ENCODE measurements at places on chromosomes 2 and 18.

GRCh38 chr18:39732918-39733317 lies 2167.3 kb upstream of the CELF4 start:
- peak; percentile 41 for DNase-seq

DNA sequence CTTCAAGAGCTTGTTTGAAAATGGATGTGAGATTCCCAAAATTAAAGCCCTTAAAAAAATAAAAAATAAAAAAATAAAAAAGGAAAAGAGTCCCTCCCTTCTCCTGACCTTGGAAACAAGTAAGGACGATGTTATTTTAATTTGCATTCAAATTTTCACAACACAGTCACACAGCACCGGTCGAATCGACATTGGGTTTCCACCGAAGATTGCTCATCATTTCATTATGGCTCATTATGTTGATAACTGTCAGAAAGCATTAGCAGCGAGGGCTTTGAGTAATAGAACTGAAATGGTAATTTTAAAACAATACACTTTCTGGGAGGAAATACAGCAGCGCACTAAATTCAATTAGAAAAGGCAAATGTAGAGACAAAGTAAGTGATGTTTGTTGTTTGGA lies 78.7 kb downstream of the EPHA4 start:
- DNase-seq = no peak

DNA sequence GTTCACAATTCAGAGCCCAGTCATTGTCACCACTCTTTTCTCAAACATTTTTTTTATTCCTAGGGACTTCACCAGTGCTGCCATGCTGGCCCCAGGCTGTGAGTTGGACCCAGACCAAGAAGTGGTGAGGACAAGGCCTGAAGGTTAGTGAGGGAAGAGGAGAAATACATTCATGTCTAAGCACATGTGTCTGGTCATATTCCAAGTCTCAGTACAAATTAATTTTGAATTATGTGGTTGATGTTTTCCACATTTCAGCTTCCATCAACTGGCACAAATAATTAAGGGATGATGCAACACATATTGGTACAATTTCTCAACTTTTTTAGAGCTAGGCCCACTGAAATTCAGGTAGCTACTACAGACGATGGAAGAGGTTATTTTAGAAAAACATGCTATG lies 106.6 kb upstream of the UPP2 start:
- DNase-seq = peak; percentile 3

GRCh38 chr18:10497206-10497749 lies 28.5 kb upstream of the NAPG start:
- DNase-seq = no peak

- no peak for DNase-seq
Measured at GRCh38 chr2:10144771-10145518, 22.4 kb downstream of the RRM2 start.

DNA sequence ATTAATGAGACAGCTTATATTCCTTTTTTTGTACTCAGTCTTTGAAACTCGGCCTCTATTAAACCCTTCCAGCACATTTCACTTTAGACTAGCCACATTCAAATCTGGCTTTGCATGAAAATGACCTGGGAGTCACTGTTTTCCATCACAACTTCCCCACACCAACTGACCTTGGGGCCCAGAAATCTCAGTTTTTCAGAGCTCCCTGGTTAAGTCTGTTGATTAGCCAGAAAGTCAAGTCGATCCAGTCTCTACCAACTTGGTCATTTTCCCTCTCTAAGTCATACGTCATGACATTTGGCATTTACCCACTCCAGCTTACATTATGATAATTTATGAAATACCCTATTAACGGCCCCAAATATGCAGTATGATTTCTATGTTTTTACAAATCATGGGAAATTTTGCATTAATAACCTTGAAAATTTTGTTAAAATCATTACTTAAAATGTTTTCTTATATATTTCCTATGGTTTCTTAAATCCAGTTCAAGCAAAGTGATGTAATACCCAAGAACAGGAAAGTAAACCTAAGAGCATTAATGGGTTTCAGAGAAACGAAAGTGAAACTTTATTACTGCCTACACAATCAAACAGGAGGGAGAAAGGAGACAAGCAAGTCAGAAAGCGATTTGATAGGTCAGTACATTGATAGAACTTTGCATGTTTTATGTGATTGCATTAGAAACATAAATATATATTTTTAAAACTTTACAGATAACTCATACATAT lies 77.1 kb downstream of the SPATS2L start:
- peak; percentile 2 for DNase-seq

DNA sequence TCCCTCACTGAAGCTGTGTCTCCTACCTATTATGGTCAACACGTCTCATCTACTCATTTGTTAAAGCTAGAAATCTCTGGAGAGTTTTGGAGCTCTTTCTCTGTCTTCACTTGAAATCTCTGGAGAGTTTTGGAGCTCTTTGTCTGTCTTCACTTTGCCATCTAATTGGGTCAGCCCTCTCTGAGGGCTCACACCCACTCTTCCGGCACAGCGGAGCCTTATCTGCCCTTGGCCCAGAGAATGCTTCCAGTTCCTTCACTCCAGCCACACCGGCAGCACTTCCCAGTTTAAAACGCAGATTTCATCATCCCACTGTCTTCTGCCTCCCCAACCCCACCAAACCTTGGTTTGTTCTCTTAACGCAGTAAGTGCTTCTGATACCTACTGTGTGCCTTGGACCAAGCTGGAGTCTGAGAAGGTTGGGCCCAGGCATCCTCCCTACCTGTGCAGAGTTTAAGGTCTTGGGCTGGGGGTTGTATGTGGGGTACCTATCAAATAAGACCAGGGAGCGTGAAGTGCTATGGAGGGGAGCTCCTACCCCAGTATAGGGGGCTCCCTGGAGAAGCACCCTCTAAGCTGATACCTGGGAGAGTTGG lies 5.0 kb downstream of the HPCAL1 start:
- no peak for DNase-seq

GRCh38 chr2:74063486-74063885 lies 78.8 kb downstream of the TET3 start:
- no peak for DNase-seq

GRCh38 chr2:86633155-86633651 lies 9.5 kb upstream of the RNF103 start:
- peak; percentile 80 for DNase-seq

DNA sequence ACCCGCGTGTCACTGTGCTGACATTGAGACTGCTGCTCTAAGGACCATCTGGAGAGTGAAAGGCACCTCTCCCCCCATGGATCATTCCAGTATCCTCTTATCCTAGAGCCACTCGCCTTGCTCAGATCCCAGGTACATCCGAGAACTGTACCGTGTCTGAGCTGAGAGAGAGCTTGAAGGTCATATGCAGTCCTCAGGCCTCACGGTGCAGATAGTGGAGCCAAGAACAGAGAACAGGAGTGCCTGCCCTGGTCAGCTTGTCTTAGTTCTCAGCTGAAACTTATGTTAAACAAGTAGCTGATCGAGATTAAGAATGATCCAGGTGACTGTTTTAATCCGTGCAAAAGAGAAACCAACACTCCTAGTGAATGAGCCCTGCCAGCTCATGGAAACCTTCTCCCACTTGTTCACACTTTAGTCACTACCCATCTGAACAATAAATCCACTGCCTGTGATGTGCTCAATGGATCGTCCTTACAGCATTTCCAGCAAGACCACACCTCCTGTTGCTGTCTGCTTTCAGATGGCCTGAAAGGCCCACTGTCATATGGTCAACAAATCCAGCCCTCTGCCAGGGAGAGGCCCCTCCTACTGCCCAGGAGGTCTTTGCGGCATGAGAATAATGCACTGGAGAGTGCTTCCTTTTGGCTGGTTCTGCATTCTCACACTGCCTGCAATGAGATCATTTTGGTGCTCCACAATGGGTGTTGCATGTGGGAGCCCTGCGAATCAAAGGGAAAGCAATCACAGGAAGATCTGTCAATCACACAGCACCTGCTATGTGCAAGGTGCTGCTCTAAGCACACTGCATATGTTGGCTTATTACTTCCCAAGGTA lies 43.7 kb upstream of the APCDD1 start:
- peak; percentile 92 for DNase-seq

- DNase-seq = peak; percentile 77
Measured at GRCh38 chr2:216083464-216084281, 2.0 kb downstream of the TMEM169 start.

GRCh38 chr2:21567395-21567794 lies 443.6 kb downstream of the TDRD15 start:
- DNase-seq = no peak

DNA sequence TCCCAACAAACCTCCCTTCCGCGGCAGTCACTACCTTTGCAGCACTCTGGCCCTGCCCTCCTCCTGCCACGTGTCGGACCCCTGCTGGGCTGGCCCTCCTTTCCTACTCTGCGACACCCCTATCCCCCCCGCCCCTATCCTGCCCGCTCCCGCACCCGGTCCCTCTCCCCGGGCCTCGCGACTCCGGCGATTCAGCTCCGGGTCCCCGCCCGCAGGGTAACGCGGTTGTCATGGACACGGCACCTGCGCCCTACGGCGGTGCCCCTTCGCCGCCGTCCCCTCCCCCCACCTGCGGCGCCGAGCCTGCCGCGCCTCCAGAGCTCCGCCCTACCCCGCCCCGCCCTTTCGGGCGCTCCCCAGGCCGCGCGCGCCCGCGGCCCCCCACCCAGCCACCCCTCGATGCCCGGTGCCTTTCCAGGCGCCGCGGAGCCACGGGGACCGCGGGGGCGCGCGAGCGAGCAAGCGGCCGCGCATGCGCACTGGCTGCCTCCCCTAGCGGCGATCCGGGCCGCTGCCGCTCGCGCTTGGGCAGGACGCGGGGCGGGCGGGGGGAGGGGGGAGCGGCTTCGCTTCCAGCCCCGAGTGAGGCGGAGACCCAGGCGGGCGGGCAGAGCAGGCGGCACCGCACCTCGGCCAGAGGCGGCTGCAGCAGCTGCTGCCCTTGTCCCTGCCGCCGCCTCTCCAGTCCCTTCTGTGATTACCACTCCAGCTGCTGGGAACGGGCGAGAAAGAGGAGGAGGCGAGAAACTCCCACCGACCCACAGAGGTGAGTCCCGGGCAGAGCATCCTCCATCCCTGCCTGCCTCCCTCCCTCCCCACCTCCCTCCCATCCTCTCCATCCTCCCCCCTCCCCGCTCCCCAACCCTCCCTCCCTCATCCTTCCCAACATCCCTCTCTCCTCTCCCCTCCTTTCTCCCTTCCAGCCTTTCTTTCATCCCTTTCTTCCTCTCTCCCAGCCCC lies at the start of gene CTNNA2:
Gene CTNNA2 (plus strand): TSS at position 610 of the 960 bp plus-strand sequence.
- DNase-seq = peak; percentile 95

DNA sequence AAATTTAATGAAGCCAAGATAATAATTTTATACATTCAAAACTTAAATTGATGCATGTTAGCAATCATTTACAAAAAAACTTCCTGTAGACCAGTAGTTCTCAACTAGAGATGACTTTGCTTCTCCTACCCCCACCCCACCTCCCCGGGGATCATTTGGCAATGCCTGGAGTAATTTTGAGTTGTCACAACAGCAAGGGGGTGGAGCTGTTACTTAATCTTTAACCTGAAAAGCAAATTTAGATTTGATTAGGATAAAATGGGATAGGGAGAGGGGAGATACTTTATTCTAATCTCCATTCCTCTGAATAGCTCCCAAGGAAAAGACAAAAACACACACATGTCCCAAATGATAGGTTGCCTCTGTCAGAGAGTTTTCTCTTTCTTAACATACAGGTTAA lies 4.2 kb downstream of the SLC40A1 start:
- no peak for DNase-seq

- no peak for DNase-seq
Measured at GRCh38 chr2:230942920-230943896, 18.2 kb upstream of the GPR55 start.

DNA sequence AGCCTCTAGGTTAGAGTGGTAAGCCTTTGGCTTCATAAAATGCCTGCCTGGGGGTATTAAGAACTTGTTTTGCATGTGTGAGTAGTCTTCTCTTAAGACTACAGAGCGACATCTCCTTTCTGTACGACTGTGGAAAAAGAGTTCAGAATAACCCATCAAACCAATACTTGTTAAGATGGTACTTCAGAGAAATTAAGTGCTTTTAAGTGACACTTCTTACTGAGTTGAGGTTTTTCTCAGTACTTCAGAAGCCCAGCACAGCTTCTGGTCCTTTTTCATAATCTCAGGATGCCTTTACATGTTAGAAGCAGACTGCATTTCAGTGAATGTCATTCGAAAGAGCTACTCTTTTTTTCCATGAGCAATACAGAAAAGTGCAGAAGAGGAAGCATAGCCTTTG lies 10.8 kb downstream of the XRCC5 start:
- DNase-seq = no peak

DNA sequence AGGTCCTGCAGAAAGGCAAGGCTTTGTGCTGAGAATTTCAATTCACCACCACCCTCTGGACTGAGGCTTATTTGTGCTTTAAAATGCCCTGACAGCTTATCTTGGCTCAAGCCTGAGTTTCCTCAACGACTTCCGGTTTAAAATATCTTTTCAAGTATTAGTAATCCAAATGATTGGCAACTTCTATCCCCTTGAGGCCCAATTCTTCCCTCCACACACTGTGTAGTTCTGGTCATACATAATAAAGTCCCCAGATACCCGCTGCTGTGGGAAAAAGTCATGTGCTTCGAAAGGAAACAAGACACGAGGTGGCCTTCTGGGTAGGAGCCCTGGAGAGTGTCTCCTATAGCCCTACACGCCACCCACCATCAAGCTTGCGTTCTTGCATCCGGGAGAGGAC lies 393.4 kb downstream of the ALK start:
- no peak for DNase-seq

GRCh38 chr2:31248139-31248538 lies 14.2 kb downstream of the EHD3 start:
- DNase-seq = no peak

GRCh38 chr18:72866901-72867745 lies 664 bp downstream of the NETO1 start:
- DNase-seq = peak; percentile 69

DNA sequence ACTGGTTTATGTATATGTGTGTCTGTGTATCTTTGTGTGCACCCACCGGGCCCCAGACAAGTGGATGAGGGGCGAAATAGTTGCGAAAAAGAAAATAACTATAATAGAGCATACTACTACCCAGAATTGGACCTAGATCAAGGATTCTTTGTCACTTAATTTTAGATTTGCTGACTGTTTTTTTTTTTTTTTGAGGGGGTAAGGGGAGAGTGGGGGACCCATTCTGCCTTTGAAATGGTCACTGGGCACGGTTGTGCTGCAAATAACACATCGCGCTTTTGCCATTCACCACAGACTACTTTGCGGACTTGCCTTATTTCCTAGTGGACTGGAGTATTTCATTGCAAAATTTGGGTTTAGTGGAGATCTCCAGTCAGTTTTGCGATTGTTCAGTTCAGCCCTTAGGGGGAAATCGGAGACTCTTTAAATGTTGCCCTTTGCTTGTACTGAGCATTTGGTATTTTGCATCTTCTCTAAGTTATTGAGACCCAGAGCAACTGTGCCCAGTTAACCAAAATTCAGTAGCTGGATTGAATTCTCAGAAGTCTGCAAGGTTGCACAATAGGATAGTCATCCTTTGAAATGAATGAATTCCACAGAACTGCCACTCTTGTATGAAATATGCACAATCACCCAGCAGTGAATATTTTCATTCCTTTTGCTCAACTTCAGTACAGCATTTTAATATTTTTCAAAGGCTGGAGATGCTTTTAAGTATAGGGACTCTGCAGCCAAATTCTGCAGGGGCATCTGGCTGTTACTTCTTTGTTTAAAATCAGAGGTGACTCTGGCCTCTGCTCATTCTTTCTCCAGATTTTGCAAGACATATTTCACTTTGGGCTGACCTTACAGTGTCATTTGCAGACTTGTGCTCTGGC lies 2.9 kb downstream of the TRIB2 start:
- no peak for DNase-seq

- DNase-seq = no peak
Measured at GRCh38 chr2:3453190-3453999, 65.9 kb downstream of the ADI1 start.

GRCh38 chr2:28681606-28682005 lies 70.0 kb upstream of the PPP1CB start:
- peak; percentile 88 for DNase-seq

GRCh38 chr2:29226375-29226774 lies 111.2 kb downstream of the CLIP4 start:
- no peak for DNase-seq

GRCh38 chr2:217880287-217880889 lies 122.4 kb downstream of the TNS1 start:
- DNase-seq = no peak

Data from NCI-H69 (cell line).